ENCODE measurements at places on chromosomes 4 and X. TPM values are rescaled to one million over a fixed set of nuclear protein-coding genes. Genes with fewer than 3 reads are reported as not detected.

RFC1 gene
- total RNA-seq = 64.9 TPM

HTRA3 gene
- not detected for total RNA-seq

CENPVL2 gene
- total RNA-seq = not detected

PRR32 gene
- total RNA-seq = not detected

TEX11 gene
- total RNA-seq = not detected

EREG gene
- total RNA-seq = not detected

DGKK gene
- not detected for total RNA-seq

KCND1 gene
- 4.0 TPM for total RNA-seq

GPM6B gene
- not detected for total RNA-seq

SPANXN3 gene
- not detected for total RNA-seq

CYP4V2 gene
- total RNA-seq = 24.4 TPM

C1QTNF7 gene
- not detected for total RNA-seq

BMPR1B gene
- total RNA-seq = 0.07 TPM

USP17L29 gene
- total RNA-seq = not detected

FAM241A gene
- 1.7 TPM for total RNA-seq

KDR gene
- total RNA-seq = not detected

SYP gene
- total RNA-seq = 1.3 TPM

NPNT gene
- not detected for total RNA-seq

ADH5 gene
- 108 TPM for total RNA-seq

ADH1C gene
- total RNA-seq = not detected

FAT1 gene
- 0.36 TPM for total RNA-seq

FRMD7 gene
- not detected for total RNA-seq

H2BW2 gene
- not detected for total RNA-seq

RIPPLY1 gene
- not detected for total RNA-seq

CTBP1 gene
- 227 TPM for total RNA-seq

NXF2 gene
- not detected for total RNA-seq

RRH gene
- total RNA-seq = 0.32 TPM

ARHGAP6 gene
- not detected for total RNA-seq

GPC4 gene
- not detected for total RNA-seq

TMEM154 gene
- total RNA-seq = 29.7 TPM

TXK gene
- 6.8 TPM for total RNA-seq

ABLIM2 gene
- 0.43 TPM for total RNA-seq

USP53 gene
- 4.6 TPM for total RNA-seq

GAB1 gene
- 0.30 TPM for total RNA-seq

RBMXL3 gene
- not detected for total RNA-seq

SLC7A11 gene
- total RNA-seq = 2.0 TPM

IL9R gene
- total RNA-seq = 225 TPM

ZCCHC18 gene
- 0.48 TPM for total RNA-seq

HMGB3 gene
- 42.5 TPM for total RNA-seq

EDNRA gene
- not detected for total RNA-seq

ELF4 gene
- total RNA-seq = 49.9 TPM

PDGFRA gene
- 0.34 TPM for total RNA-seq

MND1 gene
- 21.1 TPM for total RNA-seq

TLR6 gene
- 1.3 TPM for total RNA-seq

MCF2 gene
- 0.34 TPM for total RNA-seq

CDS1 gene
- total RNA-seq = not detected

HEPH gene
- total RNA-seq = 0.18 TPM

ADAM29 gene
- not detected for total RNA-seq

SLC34A2 gene
- not detected for total RNA-seq

DCAF12L1 gene
- not detected for total RNA-seq
